ENCODE measurements at places on chromosomes 5 and 9. TPM values are rescaled to one million over a fixed set of nuclear protein-coding genes. Genes with fewer than 3 reads are reported as not detected.

GABBR2 gene
- not detected for total RNA-seq

ZNF618 gene
- 3.8 TPM for total RNA-seq

LCN6 gene
- total RNA-seq = not detected

KCNN2 gene
- not detected for total RNA-seq

PTPRD gene
- total RNA-seq = 15.0 TPM

ITK gene
- total RNA-seq = not detected

STRBP gene
- 46.2 TPM for total RNA-seq

DNA sequence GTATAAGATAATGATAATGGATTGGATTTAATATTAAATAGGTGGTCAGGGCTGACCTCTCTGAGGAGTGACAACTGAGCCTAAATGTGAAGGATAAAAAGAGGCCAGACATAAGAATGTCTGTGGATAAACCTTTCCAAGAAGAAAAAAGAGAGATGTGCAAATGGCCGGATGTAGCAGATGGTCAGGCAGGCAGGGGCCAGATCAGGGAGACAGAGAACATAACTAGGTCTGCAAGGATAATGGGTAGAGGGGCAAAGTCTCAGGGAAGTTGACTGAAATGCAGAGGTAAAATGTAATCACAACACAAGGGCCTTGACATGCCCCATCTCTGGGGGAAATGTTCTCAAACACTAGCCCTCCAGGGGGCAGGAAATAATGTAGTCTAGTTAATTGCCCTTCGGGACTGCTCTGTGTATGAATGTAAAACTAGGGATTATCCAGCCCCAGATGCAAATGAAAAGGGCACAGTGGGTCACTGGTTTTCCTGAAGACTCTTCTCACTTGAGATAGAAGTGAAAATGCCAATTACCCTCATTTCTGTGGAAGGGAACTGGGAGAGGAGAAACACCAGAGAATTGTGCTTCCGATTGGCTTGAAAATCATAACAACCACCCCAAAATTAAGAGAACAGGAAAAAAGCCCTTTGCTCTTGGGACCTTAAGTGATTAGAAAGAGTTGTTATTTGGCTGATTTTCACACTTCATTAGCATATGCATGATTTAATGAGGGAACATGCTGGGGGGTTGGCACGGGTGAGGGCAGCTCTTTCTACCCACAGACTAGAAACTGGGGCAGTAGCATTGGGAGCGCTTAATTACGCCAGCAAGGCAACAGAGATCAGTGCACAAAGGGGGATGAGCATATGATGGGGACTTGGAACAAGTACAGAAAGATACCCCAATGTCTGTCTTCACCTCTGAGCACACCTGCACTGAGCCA is 88.6 kb downstream of the PPP2R2B start:
- peak; percentile 47 for DNase-seq

GRCh38 chr5:81948349-81948748 is 23.5 kb upstream of the ATG10 start:
- no peak for DNase-seq

GRCh38 chr9:106621313-106622163 is 241.4 kb upstream of the ZNF462 start:
- DNase-seq = no peak

GRCh38 chr5:26940994-26941393 is 97.4 kb downstream of the CDH9 start:
- DNase-seq = no peak

DNA sequence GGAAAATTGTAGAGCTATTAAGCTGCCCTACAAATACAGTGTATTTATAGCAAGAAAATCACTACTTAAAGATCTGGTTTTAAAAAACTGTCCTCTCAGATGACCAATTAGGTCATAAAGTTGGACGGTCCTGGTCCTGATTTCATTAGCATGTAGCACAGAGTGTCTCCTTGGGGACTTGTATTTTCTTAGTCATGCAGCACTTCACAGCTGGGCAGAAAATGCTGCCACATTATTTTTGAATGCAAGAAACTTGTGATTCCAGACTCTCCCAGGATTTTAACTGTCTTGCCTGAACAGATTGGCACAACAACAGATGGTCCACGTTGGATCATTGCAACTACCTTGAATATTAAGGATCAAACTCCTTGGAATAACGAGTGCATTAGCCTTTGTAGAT is 348.1 kb upstream of the SGCD start:
- DNase-seq = no peak

DNA sequence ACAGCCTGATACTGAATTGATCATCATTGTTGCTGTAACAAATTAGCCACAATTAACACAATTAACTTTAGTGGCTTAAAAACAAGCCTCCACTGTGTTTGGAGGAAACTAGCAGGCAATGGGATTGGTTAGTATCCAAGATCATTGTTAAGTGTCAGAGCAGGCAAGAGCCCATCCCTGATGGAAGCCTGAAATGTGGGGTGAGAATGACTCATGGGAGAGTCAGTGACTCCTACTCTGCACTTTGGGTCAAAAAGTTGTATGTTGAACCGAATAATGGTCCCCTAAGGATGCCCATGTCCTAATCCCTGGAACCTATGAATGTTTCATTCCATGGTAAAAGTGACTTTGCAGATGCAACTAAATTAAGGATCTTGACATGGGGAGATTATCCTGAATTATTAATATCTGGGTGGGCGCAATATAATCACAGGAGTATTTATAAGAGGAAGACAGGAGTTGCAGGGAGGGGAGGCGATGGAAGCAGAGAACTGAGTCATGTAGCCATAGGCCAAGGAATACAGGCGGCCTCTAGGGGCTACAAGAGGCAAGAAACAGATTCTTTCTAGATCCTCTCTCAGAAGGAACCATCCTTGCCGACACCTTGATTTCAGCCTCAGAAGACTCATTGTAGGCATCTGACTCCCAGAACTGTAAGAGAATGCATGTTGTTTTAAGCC is 28.8 kb downstream of the ALG2 start:
- no peak for DNase-seq

GRCh38 chr5:132475987-132476875 is 14.3 kb downstream of the IRF1 start:
- no peak for DNase-seq

GRCh38 chr9:70656281-70656680 is 241.8 kb upstream of the KLF9 start:
- DNase-seq = no peak

DNA sequence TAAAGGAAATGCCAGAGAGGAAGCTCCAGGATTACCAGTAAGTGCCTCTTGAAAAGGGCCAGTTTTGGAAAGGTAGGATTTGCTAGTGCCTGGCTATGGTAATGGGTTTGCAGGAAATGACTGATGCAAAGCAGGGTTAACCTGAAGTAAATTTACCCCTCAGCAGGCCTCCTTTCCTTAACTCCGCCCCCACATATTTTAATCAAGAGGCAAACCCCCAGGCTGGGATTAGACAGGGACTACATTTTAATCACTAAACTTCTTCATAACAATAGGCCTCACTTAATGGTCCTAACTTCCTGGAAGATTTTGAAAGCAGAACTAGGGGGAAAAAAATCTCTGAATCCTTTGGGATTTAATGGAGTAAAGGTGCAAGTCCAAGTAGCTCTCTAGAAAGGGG is 10.2 kb upstream of the SLC1A3 start:
- no peak for DNase-seq

GRCh38 chr5:142181547-142182163 is 73.1 kb downstream of the NDFIP1 start:
- DNase-seq = no peak

GRCh38 chr5:109553846-109554245 is 135.9 kb upstream of the MAN2A1 start:
- no peak for DNase-seq

- no peak for DNase-seq
Observed at GRCh38 chr5:65861830-65862241, 64.5 kb upstream of the ERBIN start.

DNA sequence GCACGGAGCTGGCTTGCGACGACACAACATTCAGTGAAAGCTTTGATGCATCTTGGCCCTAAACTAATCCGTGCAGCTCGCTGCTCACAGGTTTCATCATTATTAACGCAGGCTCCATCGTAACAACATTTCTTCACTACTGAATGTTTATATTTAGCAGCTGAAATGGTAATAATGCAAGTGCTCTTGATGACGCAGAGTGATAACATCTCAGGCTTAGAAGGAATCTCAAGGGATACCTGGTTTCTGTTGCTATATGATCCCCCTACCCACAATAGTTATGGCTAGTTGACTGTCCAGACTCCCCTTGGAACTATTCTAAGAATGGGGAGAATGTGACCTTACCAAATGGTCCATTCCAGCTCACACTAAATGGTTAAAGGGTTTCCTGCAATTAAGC is 36.2 kb downstream of the C5 start:
- DNase-seq = peak; percentile 15

- no peak for DNase-seq
Observed at GRCh38 chr5:140235791-140236551, 61.0 kb downstream of the CYSTM1 start.

DNA sequence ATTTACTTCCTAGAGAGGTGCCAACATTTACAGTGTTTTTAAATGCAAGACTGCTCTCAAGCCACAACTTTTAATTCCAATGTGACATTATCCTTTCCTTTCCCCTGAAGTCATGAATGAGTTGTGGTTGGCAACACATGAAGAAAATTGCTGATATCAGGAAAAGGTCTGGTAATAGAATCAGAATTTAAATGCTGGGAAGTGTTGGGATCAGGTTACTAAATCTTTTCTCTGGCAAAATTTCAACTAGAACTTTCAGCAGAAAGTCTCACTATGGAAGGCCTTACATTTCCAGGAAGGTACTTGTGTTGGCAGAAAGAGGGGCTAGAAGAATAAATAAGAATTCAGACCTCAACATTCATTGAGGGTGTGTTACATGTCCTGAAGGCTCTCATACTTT is 10.6 kb upstream of the SLC44A1 start:
- DNase-seq = no peak

DNA sequence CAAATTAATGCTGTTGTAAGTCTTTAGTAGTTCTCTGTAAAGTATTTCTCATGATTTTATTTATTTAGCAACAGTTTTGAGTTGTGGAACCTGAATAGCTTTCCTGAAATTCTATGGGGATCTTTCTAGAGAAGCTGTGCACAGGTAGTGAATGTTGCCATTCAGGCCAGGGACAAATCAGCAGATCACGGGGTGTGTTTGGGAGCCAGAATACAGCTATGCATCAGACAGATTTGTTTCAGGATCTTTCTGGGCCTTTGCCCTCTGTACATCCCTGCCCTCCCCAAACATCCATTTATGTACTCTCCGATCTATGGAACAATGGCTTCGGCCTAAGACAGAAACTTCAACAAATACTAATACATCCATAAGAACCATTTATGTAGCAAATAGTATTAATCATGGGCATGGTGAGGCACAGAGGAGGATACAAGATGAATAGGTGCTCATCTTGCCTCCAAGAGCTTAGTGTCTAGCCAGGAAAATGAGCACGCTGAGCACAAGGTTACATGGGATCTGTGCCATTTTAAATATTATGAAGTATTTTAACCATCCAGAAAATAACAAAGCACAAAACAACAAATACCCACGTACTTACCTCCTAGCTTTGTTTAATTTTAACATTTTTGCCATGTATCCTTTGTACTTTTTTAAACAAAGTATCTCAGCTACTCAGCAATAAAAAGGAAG is 13.1 kb downstream of the ARHGEF37 start:
- peak; percentile 70 for DNase-seq

DNA sequence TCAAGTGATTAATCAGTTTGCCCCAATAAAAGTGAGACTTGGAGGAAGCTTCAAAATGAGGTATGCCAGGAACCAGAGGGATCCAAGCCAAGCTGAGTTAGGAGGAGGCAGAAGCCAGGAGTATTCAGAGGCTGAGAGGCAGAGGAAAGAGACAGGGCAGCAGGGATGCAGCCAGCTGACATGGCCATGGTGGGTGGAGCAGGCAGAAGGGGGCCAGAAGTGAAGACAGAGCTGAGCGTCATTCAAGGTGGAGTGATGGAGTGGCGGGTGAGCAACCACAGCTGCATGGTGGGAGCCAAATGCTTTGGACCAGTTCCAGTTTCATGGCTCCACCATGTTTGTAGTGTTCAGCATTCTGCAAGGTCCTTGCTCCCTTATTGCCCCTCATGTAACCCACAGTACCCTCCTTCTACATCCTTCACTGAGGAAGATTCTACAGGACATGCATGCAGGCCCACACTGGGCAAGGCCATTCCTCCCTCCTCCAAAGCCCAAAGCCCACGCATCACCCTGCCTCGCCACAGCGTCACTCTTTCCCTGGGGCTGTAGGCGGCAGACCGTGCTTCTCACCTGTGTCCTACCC is 100.6 kb downstream of the FSTL4 start:
- DNase-seq = no peak

DNA sequence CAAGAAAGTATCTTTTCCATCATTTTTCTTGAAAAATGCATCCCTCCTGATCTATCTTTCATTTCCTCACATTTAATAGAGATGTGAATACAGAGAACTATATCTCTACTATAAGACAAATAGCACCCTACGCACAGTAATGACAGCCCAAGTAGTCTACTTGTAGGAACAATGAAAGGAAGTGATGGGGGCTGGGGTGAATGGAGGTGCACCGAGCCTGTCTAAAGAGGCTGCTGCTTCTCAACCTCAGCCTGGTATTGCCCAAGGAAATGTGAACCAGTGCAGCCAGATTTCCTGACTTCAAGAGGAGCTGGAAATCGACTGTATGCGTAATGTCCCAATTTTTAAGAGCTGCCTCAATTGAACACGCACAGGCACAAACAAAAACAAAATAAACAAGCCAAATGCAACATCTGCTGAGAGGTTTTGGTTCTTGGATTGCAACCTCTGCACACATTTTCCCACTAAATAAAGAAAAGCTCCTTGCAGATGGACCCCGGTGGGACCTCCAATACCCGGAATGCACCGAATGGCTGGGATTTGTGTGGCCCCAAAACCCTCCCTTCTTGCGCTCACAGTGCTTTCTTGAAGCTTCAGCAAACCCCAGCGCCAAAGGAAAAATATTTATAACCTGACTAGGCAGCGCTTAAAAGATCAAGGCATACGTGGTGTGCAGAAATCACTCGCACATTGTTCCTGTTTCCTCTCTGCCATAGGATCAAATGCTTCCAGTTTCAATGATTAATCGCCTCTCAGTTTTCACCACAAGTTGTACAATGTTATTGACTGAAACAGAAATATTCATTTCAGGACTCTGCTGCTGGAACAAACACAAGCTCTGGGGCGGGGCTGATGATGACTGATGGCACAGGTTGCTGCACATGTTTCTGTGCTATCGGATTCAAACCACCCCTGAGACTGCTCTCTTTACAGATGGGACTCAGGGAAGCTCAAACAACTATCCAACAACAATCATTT is 68.3 kb downstream of the KCNIP1 start:
- DNase-seq = no peak

- no peak for DNase-seq
Observed at GRCh38 chr5:131639148-131639547, 4.1 kb upstream of the RAPGEF6 start.

DNA sequence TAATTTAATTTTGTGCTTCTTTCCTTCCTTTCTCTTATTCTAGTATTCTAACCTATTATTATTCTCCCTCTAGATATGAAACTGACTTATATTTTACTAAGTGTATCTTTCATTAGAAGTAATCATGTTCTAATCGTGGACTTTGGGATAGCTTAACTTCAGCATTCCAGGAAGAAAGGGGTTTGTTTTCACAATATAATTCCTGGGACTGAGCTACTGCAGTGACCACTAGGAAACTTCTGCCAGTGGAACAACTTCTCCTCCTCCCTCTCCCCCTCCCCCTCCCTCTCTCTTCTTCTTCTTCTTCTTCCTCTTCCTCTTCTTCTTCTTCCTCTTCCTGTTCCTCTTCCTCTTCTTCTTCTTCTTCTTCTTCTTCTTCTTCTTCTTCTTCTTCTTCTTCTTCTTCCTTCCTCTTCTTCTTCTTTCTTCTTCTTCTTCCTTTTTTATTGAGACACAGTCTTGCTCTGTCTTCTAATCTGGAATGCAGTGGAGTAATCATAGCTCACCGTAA is 127.9 kb downstream of the NNT start:
- no peak for DNase-seq

GRCh38 chr9:105074491-105074890 is 146.5 kb upstream of the ABCA1 start:
- no peak for DNase-seq
